ENCODE measurements at places on chromosomes 6 and 20.

DNA sequence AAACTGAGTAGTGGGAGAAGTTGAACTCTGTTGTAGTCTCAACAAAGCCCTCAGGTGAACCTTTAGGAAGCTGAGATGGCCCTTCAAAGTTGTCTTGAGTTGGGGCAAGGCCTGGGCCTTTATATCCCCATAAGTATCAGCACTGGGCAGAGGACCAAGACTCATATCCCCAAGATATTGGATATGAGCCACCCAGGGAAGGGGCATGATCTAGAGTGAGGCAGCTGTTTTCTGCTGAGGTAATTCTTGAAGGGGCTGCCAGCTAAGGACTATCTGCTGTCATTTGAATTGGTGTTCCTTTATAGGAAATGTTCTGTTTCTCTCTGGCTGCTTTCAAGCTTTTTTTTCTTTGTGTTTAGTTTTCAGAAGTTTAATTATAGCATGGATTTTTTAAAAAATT is 140.7 kb upstream of the FLRT3 start:
- DNase-seq = no peak

DNA sequence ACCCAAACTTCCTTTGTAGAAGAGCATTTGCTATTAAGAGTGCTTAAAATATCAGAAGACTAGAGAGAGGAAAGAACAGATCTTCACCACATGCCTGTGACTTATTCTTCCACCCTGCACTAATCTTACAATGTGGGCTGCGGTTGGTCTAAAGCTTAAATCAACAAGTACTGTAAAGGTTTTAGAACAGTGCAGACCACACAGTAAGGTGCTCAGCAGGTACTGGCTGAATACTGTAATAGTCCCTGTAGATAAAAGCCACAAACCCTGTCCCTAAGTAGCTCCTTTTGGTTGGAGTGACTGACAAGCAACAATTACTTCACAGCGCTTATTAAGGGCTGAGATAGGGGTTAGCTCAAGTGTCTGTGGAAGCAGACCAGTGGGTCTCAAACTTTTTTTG is 972 bp upstream of the PHF3 start:
- no peak for DNase-seq

- DNase-seq = no peak
Observed at GRCh38 chr6:104256646-104257045, 603.1 kb downstream of the HACE1 start.

DNA sequence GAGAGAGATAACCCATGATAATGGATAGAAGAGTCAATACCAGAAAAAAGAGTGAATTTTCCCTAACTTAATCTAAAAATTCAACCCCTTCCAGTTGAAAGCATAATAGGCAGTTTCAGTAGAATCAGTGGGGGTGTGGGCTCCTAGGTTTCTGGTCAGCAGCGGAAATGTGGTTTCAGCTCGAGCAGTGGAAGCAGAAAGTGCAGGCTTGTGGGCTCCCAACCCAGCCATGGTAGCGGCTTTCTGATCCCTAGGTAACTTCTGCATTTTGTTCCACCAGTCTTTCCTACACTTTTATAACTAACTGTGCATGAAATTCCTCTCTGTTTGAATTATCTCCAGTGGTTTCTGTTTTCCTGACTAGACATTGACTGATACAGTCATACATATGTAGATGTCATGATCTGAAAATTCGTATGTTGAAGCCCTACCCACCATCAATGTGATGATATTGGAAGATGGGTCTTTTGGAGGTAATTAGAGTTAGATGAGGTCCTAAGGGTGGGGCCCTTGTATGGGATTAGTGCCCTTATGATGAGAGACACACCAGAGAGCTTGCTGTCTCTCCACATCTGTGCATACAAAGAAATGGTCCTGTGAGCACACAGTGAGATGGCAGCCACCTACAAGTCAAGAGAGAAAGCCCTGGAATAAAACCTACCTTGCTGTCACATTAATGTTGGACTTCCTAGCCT is 6.5 kb upstream of the DDO start:
- DNase-seq = no peak

- DNase-seq = no peak
Observed at GRCh38 chr6:74152096-74152675, 456.2 kb downstream of the CD109 start.

DNA sequence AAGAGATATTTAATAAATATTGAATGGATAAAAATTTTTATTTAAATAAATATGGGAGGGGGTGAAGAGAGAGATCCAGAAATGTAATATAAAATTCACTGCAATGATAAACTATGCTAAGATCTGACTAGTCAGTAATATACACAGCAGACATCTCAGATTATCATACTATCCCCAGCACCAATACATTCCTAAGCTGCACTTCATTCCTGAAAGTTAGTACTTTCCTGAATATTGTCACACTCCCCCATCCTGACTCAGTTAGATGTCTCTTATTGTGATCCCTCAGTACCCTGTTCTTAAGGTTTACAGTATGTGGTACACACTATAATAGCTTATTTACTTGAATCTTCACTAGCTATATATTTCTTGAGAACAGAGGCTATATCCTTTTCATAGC is 88.3 kb upstream of the KCNQ5 start:
- DNase-seq = no peak

DNA sequence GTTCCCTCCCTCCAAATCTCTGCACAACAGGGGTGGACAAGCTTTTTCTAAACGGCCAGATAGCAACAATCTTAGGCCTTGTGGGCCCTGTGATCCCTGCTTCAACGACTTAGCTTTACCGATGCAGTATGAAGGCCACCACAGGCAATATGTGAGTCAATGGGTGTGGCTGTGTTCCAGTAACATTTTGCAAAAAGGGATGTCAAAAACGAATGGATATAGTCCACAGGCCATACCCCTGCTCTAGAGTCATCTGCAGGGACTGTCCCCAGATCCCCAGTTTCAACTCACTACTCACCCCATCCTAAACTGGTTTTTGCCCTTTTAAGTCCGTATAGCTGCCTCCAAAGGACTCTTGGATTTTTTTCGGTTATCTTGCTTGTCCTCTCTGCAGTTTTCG is 34.4 kb downstream of the ECT2L start:
- no peak for DNase-seq

- no peak for DNase-seq
Observed at GRCh38 chr20:51162015-51162414, 139.1 kb upstream of the KCNG1 start.

GRCh38 chr20:59737073-59737666 is 132.8 kb downstream of the PHACTR3 start:
- DNase-seq = no peak

- DNase-seq = no peak
Observed at GRCh38 chr6:127118298-127119101, at the start of gene RSPO3. TSS of gene RSPO3 (plus strand) at chr6:127118671. CDS start at chr6:127119193, 522 bp downstream.

GRCh38 chr6:82083646-82084045 is 163.9 kb downstream of the IBTK start:
- no peak for DNase-seq

DNA sequence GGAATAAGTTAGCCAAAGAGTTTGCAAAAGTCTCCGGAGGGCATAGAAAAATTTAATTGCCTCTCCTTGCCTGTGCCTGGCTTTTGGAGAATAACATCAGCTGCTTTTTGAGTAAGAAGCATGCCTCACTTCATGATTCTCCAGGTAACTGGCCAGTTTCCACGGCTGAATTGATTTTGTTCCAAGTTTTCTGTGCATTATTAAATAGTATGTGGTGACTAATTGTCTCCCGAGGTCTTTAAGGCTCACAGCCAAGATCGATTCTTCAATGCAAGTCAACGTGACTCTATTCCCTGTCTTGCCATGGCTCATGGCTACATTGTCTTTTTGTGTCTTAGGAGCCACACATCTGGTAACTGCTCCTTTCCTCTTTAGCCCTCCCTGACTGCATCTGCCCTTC is 54.2 kb downstream of the CNR1 start:
- DNase-seq = no peak

DNA sequence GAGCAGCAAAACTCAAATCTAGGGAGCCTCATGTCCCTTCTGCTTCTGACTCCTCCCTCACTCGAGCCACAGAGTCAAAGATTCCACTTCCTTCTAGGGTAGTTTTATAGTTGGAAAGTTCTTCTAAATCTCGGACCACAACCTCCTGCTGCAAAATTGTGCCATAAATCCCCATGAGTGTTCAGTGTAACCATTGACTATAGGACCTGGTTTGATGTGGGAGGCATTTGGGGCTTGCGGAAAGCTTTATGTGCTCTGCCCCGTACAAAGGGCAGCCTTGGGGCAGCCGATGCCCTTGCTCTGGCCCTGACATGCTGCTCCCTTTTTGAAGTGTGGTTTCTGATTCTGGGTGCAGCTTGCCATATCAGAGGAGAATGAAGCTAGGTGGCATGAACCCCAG is 43.6 kb upstream of the IER3 start:
- no peak for DNase-seq

DNA sequence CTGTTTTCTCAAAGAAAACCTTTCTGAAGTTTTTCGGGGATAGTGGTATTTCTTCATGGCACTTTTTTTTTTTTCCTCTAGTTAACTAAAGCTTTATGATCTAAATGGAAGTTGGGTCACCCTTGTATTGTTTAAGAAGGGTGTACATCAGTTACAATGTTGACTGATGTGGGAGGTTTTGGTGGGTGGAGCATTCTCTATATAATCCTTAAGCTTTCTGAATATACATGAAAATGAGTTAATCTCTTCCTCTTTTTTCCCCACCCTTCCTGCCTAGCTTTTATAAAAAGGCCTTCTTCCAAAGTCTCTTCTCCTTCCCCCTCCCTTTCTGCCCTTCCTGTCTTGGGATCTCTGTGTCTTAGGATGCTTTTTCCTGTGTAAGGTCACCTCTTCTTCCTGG is 47.2 kb downstream of the DHX35 start:
- DNase-seq = no peak

DNA sequence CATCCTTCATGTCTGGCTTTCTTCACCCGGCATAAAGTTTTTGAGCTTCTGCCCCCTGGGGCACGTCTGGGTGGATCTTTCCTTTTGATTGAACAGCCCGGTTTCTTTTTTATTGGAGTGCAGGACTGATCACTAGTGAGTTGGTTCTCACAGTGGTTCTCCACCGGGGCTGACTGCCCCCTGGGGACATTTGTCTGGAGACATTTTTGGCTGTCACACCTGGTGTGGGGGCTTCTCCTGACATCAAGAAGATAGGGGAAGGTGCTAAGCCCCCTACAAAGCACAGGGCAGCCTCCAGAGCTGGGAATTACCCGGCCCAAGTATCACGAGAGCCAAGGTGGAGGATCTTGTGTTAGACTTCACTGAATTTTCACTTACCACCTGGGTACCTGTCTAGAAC is 25.7 kb upstream of the IRF4 start:
- no peak for DNase-seq

DNA sequence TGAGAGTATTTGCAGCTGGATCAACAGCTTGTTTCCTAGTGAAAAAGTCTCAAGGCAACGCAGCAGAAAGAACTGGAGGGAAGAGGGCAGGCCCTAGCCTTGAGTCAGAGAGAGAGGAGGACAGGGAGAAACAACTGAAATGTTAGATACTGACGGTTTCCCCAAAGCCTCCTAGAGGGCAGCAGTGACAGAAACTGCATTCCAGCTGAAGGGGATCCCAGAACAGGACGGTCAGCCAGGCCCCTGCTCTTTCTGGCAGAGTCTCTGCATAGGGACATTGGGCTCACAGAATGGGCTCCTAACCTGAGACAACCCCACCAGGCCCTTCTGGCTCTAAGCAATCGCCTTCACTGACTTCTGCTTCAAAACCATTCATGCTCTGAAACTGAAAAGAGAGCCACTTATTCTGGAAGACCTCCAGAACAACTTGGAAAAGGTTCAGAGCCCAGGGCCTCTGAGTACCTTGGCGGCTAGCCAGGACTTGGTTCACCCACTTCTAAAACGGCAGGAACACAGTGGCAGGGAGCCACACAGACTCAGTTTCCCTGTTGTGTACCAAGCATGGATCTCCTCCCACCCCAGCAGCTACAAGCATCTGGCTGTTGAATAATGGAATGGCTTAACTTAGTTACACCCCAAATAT is 72.9 kb downstream of the PSMB1 start:
- DNase-seq = no peak

- DNase-seq = no peak
Observed at GRCh38 chr6:123276546-123276980, 280.5 kb downstream of the CLVS2 start.

DNA sequence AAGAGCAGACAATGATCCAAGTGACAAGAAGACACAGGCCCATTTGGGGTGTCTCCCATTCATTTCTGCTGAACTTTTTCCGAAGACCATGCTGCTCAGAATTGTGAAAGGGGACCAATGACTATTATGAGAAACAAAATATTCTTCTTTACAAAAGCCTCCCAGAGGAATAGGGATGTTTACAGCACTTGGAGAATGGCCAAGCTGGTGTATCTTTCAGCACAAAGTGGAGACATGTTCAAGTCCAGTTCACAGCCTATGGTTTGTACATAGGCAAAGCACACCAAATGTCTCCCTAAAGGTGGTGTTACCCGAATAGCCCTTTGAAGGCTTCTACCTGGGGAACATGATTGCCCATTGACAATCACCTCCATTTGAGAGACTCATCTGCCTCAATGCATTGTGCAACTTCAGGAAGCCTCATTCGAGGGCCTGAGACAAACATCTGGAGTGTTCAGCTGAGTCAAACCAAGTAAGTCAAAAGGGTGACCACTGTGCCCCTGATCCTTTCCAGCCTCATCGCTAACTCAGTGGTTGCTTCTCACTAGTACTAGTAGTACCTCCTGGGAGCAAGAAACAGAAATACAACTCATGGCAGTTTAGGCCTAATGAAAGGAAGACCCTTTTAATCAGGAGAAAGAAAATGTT is 451.0 kb upstream of the MARCKS start:
- no peak for DNase-seq

- no peak for DNase-seq
Observed at GRCh38 chr6:93562582-93562981, 143.2 kb upstream of the EPHA7 start.

DNA sequence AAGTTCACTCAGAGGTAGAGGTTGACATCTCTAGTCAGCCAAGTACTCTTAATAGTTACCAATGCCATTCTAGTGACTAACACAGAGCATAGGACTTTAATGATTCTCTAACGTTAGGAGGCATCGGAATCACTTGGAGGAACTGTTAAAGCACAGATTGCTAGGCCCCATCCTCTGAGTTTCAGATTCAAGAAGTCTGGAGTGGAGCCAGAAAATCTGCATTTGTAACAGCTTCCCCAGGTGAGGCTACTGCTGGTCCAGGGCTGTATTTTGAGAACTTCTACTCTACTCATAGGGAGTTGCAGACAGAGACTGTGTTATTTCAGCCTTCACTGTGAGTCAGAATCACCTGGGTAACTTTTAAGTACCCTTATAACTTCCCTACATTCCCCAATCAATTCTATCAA is 5.7 kb downstream of the LMBRD1 start:
- no peak for DNase-seq

DNA sequence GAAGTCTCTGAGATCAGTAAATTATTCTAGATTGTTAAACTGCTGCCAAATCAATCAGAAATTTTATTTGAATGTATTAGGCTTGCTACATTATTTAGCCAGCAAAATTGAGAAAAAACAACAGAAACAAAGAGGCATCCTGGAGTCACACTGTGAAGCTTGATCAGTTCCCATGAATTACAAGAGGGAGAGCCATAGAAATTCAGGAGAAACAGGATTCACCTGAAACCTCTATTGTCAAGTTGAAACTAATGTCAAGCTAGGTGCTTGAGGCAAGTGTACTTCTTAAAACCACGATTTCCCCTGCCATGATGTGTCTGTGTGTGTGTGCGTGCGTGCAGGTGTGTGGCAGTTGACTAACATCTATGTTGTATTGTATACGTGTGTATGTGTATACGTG is 439.1 kb upstream of the NOX3 start:
- no peak for DNase-seq

Data from stimulated activated naive CD4-positive, alpha-beta T cell treated with Interleukin-2 at 50 U/mL for 16 hours (primary cell).